Testis (tissue), 5 donors: ENCODE measurements at places on chromosomes 2 and 18.

DNA sequence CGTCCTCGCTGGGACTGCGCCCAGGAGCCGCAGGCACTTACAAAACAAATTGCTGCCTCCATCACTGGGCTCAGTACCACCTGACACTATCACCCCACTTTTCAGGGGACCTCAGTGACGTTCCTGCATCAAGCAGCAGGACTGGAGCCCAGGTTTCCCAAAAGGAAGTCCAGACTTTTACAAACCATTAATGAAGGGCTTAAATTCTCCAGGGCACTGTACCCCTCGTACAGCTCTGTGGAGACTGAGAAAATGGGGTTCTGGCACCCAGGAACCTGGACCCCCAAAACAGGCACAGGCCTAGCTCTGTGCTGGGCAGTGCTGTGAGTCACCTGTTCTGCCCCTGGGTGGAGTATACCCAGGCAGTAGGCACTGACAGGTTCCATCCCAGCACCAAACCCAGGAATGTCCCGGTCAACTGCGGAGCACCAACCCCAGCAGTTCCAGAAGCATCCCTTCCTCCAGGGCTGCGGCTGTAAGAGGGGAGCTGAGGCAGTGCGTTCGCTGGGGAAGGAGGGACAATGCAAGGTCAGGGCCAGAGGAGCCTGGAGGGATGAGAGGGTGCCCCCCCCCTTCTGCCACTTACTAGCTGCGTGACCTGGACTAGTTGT, 24.6 kb upstream of the NOTO start:
- DNase-seq, result no peak

DNA sequence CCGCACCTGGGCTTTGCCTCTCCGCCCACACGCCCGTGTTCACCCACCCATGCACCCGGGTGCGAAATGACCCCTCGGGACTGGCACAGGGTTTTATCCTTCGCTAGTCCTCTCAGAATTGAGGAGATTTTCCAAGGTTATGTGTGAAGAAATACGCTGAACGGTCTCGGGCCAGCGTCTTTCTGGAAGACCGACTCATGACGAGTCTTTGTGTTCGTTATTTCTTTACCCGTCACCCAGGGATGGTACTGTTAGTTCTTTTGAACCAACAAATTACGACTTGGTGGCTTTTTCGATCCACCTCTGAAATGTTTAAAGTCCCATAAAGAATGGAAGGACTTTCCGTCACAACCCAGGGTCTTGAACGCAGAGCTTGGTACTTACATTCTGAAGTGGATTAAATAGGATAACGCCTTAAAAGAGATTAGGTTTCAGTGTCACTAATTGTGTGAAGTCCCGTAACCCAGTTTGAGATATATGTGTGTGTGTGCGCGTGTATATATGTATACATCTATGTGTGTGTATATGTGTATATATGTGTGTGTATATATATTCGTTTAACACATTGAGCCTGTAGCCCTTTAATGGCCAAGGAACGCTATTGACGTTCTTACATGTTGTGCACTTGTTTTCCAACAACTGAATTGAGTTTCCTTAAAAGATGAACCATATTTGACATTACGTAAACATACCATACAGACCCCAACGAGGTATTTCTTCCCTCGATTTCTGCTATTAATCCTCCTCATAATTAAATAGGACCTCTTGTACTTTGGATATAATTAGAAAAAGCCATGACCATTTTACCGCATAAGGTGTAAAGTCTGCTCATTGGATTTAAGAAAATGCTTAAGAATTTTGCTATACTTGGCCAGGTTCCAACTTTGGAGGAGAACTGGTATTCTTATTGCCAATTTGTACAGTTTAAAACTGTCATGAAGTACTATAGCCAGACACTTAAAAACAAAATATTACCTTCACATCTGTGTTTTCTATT, 889 bp downstream of the ZC3H15 start:
- no peak for DNase-seq

DNA sequence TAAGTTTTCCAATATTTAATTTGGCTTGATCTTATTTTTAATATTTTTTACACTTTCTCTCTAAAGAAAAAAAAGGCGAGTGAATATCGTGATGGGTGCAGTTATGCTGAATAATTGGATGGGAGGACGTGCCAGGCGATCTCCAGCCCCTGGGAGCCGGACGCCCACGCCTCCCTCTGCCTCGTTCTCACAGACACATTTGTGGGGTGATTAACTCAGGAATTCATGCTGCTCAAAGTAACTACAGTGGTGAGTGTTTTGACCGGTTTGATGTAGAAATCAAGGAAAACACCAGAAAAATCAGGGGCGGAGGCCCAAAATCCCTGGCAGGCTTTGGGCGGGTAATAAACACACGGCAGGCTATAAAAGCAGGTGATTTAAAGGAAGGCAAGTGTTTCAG, 736.8 kb upstream of the SALL3 start:
- no peak for DNase-seq

GRCh38 chr2:46537624-46538295, 58.4 kb downstream of the TMEM247 start:
- DNase-seq, result no peak

- DNase-seq, result peak; percentile 47
Observed at GRCh38 chr18:48034651-48035555, 104.4 kb upstream of the SMAD2 start.

- DNase-seq, result no peak
Observed at GRCh38 chr2:171244970-171245782, 84.5 kb upstream of the TLK1 start.

- no peak for DNase-seq
Observed at GRCh38 chr2:73825408-73825807, 3.4 kb upstream of the STAMBP start.

DNA sequence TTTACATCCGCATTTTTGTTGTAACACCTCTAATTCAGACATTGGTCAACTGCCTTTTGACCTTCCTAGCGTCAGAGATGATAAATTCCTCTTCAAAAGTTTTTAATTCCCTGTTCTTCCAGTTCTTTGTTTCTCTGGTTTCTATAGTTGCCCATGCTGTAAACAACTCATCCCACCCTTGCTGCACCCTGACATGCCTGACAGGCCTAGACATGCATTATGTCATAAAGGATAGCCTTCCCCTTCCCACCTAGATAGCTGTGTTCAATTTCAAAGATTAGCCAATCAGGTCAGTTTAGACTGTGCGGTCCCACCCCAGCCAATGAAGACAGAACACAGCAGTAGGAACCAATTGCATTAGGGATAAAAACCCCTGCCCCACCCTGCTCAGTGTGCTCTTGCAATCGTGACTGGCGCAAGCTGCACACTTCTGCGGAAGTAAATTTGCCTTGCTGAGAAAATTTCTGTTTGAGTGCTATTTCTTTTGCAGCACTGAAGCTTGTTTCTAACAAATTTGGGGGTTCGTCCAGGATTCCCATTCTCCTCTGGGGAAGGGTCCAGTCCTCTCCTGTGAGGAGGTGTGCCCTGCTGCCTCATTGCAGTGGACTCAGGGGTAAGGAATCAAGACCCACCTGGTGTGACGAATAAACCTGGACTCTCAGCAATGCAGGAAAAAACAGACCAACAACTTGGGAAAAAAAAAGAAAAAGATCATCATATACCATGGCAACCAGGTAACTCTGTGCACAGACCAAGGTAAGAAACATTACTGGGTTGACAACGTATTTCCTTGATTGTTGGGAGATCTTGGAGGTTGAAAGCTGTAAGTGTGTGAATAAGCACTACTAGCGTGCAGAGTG, 9.1 kb upstream of the SAP130 start:
- no peak for DNase-seq

GRCh38 chr18:52339891-52340371, at the start of gene DCC:
DCC (plus strand) TSS chr18:52340197; CDS start chr18:52340788, 591 bp downstream.
- peak; percentile 73 for DNase-seq

DNA sequence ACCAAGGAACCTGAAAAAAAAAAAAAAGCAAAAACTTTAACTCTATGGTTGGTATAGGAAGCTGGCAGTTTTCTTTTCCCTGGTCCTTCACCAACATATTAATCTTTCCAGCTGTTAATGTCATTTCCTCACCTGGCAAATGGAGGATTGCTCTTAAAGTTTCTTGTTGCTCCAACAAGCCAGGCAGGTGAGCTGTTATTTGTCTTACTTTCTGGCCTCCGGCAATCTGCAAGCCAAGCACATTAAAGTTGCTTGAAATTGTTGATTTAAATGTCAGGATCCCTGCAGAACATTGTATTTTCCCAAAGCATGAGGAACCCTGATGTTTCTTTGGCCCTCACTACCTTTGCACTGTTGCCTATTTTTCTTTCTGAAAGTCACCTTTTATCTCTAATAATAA, 664.9 kb downstream of the METTL4 start:
- no peak for DNase-seq

DNA sequence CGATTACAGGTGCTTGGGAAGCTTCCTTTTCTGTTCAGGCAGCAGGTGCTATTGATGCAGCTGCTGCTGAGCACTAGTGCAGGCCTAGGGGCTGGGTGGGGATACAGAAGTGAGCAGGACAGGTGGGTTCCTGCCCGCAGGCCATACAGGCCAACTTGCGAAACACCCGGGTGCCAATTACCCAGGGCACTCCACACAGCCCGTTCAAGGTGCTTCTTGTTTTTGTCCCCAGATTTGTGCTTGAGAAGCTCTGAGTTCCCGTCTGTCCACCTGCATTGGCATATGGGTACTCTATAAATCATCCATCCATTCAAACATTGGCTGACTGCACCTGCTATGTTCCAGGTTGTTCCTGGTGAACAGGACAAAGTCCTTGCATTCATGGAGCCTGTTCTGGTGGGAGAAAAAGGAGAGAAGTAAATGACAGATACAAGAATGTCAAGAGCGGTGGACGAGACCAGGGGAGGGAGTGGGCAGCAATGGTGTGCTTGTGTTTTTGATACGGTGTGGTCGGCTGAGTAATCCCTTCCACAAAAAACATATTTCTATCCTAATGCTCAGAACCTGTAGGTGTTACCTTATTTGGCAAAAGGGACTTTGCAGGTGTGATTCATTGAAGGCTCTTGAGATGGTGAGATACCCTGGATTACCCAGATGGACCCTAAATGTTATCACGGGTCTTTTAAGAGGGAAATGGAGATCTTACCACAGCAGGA, 31.4 kb downstream of the SH3BP4 start:
- DNase-seq, result no peak

DNA sequence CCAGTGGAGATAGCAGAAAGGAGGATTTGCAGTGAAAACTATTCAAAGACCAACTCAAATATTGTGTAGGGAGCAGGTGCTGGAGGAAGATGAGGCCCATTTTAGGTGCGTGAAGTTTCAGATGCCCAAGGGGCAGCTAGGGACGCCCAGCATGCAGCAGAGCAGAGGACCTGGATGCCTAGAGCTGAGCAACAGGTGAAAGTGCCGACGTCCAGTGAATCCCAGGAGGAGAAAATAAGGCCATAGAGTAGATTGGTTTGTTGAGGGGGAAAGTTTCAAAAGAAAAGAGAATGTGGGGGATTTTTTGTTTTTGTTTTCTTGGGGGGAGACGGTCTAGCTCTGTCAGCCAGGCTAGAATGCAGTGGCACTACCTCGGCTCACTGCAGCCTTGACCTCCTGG, 53.1 kb downstream of the OSBPL1A start:
- no peak for DNase-seq

DNA sequence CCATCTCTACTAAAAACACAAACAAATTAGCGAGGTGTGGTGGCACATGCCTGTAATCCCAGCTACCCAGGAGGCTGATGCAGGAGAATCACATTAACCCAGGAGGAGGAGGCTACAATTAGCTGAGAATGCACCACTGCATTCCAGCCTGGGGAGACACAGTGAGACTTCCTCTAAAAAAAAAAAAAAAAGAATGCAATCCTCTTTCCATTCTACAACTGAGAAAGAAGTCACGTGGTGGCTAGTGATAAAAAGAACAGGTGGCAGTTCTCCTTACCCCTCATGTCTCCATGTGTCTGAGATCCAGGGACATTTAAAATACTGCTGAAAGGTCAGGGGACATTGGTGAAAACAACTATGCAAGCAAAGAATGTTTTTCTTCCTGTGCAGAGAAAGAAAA, 24.4 kb upstream of the GPR39 start:
- no peak for DNase-seq

DNA sequence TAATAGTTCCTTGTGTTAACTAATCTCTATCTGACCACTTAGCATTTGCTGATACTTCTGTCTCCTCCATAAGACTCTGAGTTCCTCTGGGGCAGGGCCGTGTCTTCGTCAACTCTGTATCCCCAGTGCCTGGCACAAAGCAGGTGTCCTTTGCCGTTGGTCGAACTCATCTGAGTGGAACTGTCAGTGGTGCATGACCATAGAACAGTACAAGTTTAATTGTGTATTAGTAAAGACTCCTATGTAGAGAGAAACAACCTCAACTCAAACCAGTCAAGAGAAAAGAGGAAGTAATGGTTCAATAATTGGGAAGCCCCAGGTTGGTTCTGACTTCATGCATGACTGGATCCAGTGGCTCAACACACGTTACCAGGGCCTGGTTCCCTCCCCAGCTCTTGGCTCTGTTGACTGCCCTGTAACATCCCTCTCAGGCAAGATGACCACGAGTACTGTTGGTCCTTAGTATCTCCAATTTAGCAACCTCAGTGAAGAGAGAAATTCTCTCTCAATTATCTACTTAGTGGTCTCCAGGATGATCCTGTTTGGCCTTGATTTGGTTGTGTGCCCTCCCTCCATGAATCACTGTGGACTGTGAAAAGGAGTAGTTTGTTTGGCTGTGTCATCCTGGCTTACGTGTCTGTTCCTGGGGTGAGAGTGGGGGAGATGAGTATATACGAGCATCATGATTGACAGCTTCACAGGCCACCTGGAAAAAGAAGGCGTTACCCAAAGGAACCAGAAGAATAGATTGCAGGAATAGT, 58.5 kb upstream of the MSH6 start:
- DNase-seq, result no peak

- no peak for DNase-seq
Observed at GRCh38 chr2:138713069-138713496, 67.1 kb downstream of the NXPH2 start.

GRCh38 chr2:158154596-158154995, 52.9 kb downstream of the UPP2 start:
- no peak for DNase-seq
